ENCODE measurements at places on chromosomes 7 and 10. TPM values are rescaled to one million over a fixed set of nuclear protein-coding genes. Genes with fewer than 3 reads are reported as not detected.

The TRUB1 gene
- 10.4 TPM for total RNA-seq

The AGR3 gene
- total RNA-seq = not detected

DNA sequence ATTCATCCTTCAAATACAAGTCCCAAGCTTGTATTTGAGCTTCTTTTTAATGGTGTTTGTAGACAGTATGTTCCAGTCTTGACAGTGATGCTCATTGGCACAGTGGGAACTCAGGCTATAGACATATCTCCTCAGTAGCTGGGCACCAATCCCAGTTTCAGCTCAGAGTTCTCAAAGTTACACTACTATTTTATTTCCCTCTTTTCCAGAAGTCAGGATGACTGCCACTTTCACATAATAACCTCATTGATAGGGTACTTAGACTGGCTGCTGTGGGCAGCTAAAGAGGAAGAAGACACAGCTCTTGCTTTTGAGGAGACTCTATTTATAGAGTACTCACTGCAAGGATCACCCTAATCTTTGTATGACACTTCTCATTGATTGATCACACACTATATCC lies 2.4 kb downstream of the GBF1 start:
- DNase-seq = no peak
- H3K4me1 ChIP-seq = peaks cover 29% of the 10 kb centered on the region
- peaks cover 4% of the 10 kb centered on the region for H3K36me3 ChIP-seq

The ADIRF gene
- not detected for total RNA-seq

- no peaks in the 10 kb centered on the region for H3K4me1 ChIP-seq
- H3K4me3 ChIP-seq = no peak overlapping the region
- no peak for DNase-seq
- no peaks in the 10 kb centered on the region for H3K27me3 ChIP-seq
- no peak overlapping the region for H3K27ac ChIP-seq
- H3K36me3 ChIP-seq = no peaks in the 10 kb centered on the region
Observed at GRCh38 chr10:86100581-86101061, 266.0 kb downstream of the GRID1 start.

The TWNK gene
- 13.6 TPM for total RNA-seq

GRCh38 chr7:51501620-51502019 lies 185.0 kb upstream of the COBL start:
- H3K27ac ChIP-seq = no peak overlapping the region
- no peaks in the 10 kb centered on the region for H3K36me3 ChIP-seq
- no peaks in the 10 kb centered on the region for H3K27me3 ChIP-seq
- no peak overlapping the region for H3K4me3 ChIP-seq

Measured in natural killer cell treated with Interleukin-12 subunit alpha and Interleukin-12 subunit beta and Interleukin-15 and Interleukin-18, amount 100 ng/mL, for 72 hours (primary cell).